ENCODE measurements at places on chromosomes 5 and 9.

GRCh38 chr9:68961587-68961986 is 52.3 kb downstream of the PRKACG start:
- no peak for DNase-seq

DNA sequence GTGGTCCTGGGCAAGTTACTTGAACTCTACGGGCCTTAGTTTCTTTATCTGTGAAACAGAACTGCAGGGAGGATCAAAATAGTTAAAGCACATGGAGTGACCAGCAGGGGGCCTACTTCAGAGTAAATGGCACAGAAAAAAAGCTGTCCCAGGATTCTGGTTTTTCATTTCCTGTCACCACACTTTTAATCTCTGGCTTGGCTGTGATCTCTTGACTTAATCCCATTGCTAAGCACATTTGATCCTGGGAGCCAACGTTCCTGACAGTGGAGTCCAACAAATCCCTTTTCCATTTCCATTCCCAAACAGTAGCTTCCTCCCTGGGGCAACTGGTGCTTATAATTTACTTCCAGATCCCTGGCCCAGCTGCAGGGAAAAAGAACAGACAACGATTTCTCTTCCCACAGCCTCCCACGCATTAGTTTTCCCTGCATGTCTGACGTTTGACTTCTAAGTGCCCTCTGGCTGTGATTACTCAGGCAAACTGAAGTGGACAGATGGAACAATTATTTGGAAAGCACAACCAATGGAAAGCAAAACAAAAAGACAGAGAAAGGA is 136.5 kb upstream of the STK32A start:
- DNase-seq, result peak; percentile 76

GRCh38 chr9:101578378-101578777 is 16.4 kb downstream of the PPP3R2 start:
- no peak for DNase-seq

DNA sequence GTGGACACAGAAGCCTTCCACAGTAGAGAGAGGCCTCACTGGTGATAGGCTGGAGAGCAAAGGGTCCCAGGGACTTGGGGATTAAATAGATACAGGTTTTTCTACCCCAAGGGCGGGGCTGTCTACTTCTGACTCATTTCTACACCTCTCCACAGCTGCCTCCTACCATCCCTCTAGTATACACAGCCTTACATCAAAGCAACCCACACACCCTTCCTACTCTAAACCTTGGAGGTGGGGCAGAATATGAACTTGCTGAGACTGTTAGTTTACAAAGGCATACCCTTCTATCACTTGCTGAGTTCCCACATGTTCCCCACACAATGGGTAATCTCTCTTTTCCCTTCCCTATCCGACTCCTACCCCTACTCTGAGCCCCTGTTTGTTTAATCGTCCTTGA is 19.9 kb upstream of the PCA3 start:
- no peak for DNase-seq

DNA sequence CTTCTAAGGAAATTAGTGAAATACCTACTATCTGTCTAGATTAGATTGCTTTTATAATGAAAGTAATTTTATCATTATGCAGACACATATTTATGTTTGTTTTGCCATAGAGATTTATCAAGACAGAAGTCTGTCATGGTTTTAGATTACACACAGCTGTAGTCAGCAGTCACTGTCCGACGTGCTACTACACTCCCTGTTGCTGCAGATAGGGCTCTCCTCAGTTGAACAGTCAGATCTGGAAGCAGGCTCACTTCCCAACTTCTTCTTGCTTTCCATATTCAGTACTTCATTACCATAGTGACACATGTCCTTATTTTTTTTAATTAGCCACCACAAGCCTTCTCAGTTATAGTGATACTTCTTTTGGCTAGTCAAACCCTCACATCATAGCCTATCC is 329.9 kb upstream of the ITGA1 start:
- no peak for DNase-seq

DNA sequence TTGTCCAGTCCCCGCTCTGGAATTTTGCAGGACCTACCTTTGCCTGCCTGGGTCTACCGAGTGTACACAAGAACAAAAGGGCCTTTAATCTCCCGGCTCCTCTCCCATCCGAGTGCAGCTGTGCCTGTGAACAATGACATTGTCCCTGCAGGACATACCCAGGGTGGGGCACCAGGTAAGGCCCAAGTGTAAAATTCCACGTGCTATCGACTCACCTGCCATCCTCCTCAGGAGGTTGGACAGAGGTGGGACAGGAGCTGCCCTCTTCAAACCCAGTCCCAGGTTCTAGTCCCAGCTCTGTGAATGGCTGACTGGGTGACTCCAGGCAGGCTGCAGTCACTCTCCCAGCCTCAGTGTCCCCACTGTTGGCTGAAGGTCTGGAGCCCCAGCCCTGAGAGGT is 159.6 kb upstream of the ALDH1B1 start:
- no peak for DNase-seq

- DNase-seq, result peak; percentile 35
Measured at GRCh38 chr5:113487416-113487780, 855 bp downstream of the MCC start.

- no peak for DNase-seq
Measured at GRCh38 chr5:122761115-122761514, 13.8 kb upstream of the SNX2 start.

DNA sequence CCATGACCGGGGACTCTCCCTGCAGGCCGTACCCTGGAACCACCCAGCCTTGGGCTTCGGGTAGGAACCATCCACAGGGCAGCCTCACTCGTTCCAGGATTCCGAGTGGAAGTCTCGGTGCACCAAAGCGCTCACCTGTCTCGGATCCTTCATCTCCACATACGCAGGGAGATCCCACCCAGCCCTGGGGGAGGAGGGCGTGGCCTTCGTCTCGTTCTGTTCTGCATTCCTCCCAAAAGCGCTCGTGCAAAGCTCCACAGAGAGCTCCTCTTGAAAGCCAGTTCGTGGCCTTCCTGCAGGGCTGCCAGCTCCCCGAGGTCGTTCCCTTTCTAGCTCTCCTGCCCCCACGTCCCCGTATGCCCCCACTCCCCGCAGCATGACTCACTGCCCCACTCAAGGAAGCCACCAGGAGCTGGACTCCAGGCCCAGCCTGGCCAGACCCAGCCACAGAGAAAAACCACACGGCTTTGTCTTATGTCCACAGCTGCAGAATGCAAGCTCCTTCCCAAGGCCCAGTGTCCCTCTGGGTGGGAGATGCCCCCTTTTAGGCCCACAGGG is 65.0 kb upstream of the SARDH start:
- no peak for DNase-seq

DNA sequence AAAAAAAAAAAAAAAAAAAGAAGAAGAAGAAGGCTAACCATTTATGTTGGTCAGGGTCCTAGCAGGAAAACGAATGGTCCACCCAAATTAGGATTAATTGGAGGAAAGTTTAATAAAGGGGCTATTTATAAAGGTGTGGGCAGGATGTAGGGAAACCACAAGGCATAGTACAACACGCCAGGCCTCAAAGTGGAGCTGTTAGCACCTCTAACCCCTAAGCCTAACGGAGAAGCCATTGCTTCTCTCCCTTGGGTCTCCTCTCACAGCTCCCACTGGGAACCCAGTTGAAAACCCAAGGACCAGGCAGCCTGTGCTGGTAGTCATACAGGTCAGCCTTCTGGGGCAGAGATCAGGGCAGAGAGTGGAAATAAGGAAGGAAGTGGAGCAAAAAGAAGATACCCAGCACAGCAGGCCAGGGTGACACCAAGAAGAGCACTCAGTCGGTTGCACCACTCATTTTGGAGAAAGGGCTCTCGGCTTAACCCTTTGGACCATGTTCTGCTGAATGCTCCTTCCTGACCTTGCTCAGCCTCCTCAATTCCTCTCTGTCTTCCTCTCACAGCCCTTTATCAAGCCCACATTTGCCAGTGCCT is 8.8 kb upstream of the GLIPR2 start:
- no peak for DNase-seq

DNA sequence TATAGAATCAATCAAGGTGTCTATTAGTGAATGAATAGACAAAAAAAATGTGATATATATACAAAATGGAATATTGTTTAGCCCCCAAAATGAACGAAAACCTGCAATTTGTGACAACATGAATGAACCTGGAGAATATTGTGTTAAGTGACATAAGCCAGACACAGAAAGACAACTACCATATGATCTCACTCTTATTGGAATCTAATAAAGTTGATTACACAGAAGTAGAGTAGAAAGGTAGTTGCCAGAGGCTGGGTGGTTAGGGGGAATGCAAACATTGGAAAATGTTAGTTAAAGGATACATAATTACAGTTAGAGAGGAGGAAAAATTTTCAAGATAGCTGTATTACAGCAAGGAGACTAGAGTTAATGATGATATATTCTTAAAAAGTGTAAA is 1962.3 kb downstream of the EFNA5 start:
- no peak for DNase-seq

DNA sequence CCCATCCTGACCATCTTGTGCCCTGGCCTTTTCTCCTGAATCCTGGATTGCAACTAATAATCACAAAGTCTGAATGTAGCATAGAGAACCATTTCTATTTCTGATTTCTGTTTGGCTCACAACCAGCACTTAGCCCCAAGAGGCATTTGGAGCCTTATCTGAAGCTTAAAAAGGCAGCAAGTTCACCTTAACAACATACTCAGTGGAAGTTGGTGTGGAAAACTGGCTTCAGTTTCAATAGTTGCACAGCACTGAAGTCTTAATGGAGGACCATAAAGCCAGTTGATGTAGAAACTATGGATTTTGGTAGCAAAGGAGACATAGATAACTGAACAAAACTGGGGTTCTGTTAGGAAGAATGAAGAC is 574.1 kb downstream of the PSAT1 start:
- DNase-seq, result no peak

GRCh38 chr5:146825033-146825432 is 53.5 kb downstream of the PPP2R2B start:
- DNase-seq, result no peak

DNA sequence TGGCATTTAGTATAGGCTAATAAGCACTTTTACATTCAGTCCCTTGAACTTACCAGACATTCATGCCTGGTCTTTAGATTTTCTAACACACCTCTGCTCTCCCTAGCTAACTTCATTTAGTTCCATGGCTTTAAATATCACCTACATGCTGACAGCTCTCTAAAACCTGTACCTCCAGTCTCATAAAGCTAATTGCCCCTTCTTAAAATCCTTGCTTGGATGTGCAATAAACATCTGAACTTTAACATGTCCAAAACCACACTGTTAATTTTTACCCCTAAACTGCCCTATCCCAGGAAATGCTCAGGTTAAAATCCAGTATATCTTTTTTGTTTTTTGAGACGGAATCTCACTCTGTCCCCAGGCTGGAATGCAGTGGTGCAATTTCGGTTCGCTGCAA is 139.8 kb downstream of the CPLANE1 start:
- DNase-seq, result no peak

- DNase-seq, result no peak
Measured at GRCh38 chr5:159206368-159206767, 3.0 kb downstream of the RNF145 start.

GRCh38 chr9:124000161-124000783 is 11.3 kb upstream of the LHX2 start:
- peak; percentile 65 for DNase-seq

GRCh38 chr5:144390133-144390532 is 219.5 kb downstream of the KCTD16 start:
- DNase-seq, result peak; percentile 23

- no peak for DNase-seq
Measured at GRCh38 chr9:123957731-123958130, 27.8 kb upstream of the DENND1A start.

DNA sequence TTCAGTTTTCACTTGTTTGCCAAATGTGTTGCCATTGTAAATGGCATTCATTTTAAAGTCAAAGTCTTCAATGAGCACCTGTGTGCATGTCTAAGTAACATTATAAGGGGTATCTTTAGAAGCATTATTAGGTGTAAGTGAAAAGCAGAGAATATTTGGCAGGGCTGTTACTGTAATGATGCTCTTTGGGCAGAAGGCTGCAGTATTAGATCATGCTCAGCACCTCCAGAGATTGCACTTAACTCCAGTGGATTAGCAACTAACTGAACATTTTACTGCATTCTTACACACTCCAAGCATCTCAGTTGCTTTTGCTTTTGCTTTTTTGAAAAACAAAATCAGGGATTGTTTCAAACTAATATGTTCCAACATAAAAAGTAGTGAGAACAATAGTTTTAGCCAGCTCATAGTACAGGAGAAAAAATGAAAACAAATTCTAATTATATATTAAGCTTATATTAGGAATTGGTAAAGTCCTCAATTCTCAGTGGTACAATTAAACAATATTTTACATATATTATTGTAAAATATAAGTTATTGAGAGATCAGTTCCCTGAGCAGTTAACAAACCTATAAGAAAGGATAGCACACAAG is 1740.9 kb upstream of the CDH9 start:
- peak; percentile 51 for DNase-seq

GRCh38 chr5:110909950-110910349 is 161.6 kb upstream of the TSLP start:
- DNase-seq, result no peak

DNA sequence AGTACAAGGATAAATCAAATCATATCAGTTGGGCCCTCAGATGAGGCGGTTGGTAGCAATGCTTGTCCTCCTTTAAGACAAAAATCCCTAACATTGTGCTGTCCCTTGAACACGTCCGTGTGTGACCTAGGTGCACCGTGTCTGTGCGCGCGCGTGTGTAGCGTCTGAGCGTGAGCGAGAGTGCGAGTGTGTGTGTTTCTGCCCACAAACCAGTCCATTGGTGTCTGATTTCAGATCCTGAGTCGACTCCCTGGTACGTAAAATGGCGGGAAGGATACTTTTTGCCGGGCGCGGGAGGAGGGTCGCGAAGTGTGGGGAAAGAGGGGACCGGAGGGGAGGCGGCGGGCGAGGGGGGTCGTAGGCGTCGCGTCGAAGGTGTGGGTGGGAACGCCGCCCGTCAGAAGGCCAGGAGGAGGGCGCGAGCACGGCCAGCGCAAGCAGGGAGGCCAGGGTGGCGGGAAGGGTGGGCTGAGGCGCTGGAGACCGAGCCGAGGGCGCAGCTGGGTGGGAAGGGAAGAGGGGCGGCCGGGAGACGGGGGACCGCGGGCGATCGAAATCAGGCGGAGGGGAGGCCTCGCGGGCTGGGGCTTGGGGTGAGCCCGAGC is 8.9 kb downstream of the OTP start:
- no peak for DNase-seq

DNA sequence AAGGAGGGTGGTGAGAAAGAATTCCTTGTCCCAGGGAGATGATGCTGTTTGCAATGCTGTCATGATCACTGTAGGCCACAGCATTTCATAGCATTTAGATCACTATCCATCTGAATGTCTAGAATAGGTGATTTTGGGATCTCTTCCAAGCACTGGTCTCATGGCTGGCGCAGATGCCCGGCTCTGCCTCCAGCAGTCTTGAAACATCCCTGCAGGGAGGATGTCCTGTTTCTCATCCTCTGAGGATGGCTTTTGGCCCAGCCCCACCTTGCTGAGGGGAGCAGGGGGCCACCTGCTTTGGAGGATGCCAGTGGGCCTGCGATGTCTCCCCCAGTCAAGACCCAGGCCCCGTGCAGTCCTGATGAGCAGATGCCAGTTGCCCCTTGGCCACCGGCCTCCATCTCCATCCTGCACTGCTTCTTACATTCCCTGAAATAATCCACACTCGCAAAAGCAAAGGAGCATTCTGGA is 63.5 kb upstream of the GARNL3 start:
- DNase-seq, result no peak
